ENCODE measurements at places on chromosomes 3 and 15. TPM values are rescaled to one million over a fixed set of nuclear protein-coding genes. Genes with fewer than 3 reads are reported as not detected.
A peak's percentile ranks its signal among the peaks of the same experiment; 100 is the strongest.

NR1I2 gene
- polyA plus RNA-seq, result 0.43 TPM

PARP15 gene
- polyA plus RNA-seq, result 2.8 TPM

ZNF654 gene
- polyA plus RNA-seq, result 9.2 TPM

HTD2 gene
- 15.5 TPM for polyA plus RNA-seq

CACNA1D gene
- 1.0 TPM for polyA plus RNA-seq

TMEM40 gene
- polyA plus RNA-seq, result 18.9 TPM

GADL1 gene
- polyA plus RNA-seq, result 26.7 TPM

GRCh38 chr3:42184651-42185443 lies 81.1 kb downstream of the CCK start:
- no peak for DNase-seq

DNA sequence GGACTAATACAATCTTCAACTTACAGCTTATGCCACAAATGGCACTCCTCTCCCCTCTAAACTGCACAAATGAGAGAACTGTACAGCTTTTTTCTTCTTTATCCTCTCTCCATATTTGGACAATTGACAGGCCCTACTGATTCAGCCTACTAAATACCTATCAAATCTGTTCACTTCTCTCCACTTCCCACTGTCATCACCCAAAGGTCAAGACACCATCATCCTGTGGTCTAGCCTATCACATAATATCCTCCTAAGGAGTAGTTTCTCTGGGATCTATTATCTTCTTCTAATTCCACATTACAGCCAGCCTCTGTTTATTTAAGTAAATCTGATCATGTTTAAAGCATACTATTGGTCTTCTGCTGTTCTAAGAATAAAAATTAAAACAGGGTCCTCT lies 33.0 kb upstream of the SLC12A8 start:
- DNase-seq, result no peak

DNA sequence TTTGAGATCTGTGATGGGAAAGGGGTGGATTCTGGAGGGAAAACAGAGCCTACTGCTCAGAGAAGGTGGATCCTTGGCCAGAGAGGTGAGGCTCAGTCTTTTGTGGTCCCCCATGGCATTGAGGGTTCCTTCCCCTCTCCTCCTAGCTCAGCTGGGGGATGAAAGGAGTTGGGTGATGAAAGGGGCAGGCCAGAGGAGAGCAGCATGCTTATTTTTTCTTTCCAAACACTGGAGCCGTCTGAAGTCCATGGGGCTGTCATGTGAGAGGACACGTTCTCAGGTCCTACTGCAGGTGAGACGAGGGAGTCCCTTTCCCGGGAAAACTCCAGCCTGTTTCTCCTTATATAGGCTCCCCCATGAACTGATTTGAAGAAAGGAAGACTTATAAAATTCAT lies 71.4 kb downstream of the SCN5A start:
- DNase-seq, result no peak

GRCh38 chr3:50594253-50594785 lies 17.3 kb downstream of the CISH start:
- no peak for DNase-seq

GRCh38 chr15:78804391-78804792 lies 6.9 kb downstream of the ADAMTS7 start:
- DNase-seq, result no peak

- DNase-seq, result no peak
Measured at GRCh38 chr3:183386651-183387050, 41.8 kb downstream of the MCF2L2 start.

DNA sequence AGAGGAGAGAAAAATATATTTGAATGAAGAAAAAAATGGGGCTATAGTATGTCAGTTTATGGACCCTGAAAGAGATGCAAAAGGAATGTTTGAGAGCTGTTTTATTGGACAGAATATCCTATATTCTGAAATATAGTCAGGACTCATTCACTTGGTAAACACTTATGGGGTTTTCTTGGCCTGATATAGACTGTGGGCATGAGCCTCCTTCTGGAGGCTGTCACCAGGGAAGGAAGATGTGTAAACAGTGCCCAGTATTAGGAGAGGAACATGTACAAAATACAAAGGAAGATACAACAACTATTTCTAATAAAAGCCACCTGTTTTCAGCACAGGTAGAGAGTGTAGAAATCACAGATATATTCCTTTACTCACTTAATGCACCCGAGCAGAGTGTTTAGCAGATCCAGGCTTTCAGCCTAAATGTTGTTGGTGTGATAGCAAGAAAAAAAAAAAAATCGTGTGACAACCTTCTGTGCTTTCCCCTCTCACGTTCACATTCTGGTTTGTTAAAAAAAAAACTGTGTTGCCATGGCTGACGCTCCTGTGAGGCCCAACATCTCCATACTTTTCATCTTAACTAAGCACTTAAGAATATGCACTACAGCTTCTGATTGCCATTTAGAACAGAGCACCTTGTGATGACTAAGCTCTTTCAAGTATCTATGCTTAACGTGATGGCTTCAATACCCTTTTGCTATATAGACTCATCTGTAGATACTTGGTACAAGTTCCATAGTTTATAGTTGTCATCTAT lies 134.1 kb downstream of the MBNL1 start:
- DNase-seq, result no peak

DNA sequence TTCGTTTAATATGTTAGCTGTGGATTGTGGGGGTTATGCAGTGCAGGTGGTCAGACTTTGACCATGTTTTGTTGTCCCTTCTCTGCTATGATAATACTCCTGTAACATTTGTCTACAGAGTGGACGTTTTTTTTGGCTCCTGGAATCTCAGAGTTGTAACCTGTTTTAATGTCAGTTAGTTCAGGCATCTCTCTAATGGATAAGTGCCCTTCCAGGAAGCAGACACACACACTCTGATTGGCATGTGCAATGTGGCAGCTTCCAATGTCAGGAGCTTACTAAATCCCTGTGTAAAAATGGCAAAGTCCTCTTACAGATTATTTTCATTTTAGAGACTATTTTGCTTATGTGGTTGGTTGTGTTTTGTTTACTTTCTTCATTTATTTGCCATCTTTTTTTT lies 222.2 kb upstream of the ARPP21 start:
- DNase-seq, result no peak

- DNase-seq, result no peak
Measured at GRCh38 chr3:175383813-175384212, 524.7 kb downstream of the NAALADL2 start.

GRCh38 chr3:29764603-29765254 lies 483.9 kb downstream of the RBMS3 start:
- peak; percentile 88 for DNase-seq

DNA sequence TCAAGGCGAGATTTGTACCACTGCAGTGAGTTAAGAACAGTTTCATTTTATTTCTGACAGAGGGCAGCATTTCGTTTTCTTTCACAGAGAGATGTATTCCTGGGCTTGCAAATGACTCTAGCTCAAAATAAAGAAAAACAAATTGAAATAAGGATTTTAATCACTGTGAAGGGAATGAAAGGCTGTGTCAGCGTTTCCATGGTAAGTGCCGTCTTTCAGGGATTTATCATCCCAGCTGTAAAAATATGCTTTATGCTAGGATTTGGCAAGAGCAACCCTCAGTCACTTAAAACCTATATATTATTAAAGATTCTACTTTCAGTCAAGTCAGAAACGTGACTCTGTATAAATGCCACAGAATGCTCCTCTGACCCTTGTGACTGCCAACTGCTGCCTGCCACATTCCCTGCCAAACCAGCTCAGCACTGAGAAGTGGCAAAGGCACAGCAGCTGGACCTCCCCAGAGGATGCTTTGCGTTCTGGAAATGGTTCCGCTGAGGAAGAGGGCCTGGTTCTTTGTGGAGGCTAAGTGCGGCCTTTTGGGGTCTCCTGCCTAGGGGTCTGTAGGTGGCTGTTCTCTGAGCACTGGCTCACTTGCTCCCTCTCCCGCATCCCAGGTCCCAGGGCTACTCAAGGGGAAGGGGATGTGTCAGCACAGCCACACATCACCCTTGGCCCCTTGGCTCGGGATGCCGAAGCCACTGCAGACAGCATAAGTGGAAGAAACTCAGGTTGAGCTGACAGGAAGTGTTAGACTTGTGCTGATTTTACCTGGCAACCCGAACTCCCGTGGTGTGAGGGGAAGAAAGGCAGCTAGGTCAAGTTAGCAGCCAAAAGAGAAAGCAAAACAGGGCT lies 56.6 kb upstream of the POMGNT2 start:
- peak; percentile 39 for DNase-seq

GRCh38 chr15:57555270-57555669 lies 36.4 kb upstream of the MYZAP start:
- DNase-seq, result no peak

GRCh38 chr3:804211-804610 lies 288.6 kb upstream of the CNTN6 start:
- DNase-seq, result no peak

GRCh38 chr3:127823426-127823857 lies 1.1 kb upstream of the MGLL start:
- DNase-seq, result no peak

- DNase-seq, result no peak
Measured at GRCh38 chr15:68385240-68385561, 46.8 kb downstream of the ITGA11 start.

GRCh38 chr3:177283983-177284382 lies 86.7 kb upstream of the TBL1XR1 start:
- no peak for DNase-seq

DNA sequence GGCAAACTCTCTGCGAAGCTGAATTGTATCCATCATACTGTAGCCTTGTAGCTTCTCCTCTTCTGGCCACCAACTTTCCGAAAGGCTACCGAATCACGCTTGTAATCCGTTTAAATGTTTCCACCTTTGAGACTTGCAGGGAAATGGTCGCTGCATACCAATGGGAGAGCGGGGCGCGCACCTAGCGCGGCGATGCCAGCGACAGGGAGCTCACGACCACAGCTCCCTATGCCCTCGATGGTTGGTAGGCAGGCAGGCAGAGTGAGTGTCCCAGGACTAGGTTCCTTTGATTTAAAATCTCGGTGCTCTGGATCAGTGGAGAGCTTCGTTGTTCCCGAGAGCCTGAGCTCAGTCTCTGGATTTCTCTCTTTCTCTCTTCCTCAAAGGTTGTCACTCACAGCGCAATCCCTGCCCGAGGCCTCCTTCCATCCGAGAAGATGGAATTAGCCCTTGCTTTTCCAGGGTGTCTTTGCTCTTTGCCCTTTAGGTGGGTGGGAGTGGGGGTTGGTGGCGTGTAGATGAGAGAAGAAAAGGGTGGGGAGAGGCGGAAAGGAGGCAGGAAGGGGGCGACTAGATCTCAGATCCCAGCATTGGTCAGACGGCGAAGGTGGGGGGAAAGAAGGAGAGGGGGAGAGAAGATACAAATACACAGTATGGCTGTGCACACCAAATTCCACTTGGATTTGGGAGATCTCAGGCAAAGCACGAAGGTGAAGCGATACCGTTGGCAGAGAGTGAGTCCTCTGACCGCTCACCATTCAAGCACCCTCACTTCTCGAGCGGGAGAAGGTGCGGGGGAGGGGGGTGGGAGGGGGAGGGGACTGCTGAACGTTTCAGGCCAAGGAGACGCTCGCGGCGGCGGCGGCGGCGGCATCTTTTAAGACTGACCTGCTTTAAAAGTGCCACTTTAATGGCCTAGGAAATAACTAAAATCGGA lies at the start of gene SLITRK3:
SLITRK3 (minus strand) TSS at position 745 of the 937 bp plus-strand sequence. CDS start 5,554 bp downstream, outside the sequence.
- peak; percentile 29 for DNase-seq

DNA sequence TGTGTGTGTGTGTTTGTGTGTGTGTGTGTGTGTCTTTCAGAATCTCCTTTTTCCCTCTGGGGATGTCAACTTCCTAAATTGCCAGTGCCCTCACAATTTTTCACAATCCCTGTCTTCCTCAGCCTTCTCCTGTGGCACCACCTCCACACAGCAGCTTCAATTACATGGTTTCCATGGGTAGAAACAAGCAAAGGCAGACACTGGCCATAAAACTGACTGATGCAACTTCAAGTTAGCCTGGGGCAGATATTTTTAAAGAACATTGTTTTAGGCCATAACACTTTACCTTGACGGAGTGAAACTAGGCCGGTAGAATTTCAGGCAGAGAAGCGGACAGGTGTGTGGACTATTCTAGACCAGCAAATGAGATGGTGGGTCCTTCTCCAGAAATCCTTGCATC lies 405.8 kb upstream of the SUCLG2 start:
- no peak for DNase-seq

GRCh38 chr3:147431751-147432150 lies 22.6 kb downstream of the ZIC1 start:
- no peak for DNase-seq

- no peak for DNase-seq
Measured at GRCh38 chr3:188204526-188204925, 50.6 kb downstream of the LPP start.

- DNase-seq, result no peak
Measured at GRCh38 chr3:132354916-132355702, 37.9 kb downstream of the ACP3 start.

GRCh38 chr3:129745253-129745652 lies 138.8 kb upstream of the PLXND1 start:
- DNase-seq, result no peak

DNA sequence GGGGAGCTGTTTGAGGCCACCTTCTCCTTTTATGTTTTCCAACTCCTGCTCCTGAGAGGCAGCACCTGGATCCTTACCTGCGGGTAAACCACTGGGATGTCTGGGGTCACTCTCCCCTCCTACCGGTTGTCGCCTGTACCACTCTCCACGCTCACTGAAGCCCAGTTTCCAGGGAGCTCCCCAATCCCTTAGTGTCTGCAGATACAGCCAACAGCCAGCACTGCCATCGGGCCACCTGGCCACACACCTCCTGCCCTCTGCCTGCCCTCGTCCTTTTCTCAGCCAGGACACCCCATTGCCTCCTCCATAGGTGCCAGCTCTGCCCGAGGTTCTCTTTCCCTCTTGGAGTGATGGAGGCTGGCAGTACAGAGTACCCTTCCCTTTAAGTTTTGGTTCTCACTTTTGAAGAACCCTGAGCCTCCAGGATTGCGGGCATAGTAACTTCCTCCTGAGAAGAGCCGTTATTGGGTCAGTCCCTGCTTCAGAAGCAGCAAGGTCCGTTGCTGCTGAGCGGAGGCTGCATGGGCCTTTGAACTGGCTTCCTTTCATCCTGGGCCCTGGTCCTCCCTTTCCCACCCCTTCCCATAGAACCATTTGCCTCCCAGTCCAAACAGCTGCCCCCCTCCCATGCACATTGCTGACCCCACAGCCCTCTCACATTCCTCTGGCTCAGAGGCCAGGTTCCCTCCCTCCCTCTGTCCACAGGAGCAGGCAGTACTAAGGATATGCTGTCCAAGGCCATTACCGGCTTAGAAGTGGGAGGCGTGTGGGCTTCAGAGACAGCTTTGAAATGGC lies 30.9 kb downstream of the ARNT2 start:
- DNase-seq, result no peak

All from hindlimb muscle (tissue), 1 donor.